ENCODE measurements at places on chromosomes 12 and 14.

DNA sequence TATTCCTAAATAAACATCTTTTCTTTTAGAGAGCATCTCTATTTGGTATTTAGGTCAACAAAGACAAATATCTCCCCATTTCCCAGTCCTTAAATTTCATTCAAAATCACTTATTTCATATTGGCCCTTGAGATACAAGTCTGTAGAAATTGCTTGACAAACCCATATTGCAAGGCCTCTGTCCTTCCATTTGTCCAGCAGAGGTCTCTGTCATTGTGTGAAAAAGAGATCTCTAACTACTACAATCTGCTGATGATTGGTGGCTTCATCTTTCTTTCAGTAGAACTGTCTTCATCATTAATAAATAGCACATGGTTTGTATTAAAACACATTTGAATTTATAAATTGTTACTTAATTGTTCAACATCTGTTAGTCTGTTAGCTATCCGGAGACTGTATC is 252.6 kb downstream of the ACSS3 start:
- DNase-seq = peak; percentile 25

DNA sequence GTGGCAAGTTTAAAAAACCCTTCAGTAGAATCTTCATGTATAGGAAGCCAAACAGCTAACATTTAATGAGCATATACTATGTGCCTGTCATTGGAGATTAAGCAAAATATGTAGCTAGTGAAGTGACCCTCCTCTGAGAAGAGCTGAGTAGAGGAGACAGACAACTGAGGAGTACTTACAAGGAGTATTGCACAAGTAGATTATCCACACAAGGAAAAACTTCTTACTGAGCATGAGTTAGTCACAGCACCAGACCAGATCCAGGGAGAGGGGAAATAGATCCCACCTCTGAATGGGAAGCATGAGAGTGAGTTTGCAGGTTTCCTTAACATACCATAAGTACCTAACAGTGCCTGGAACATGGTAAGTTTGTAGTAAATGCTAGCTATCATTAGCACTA is 33.0 kb downstream of the FRMD6 start:
- no peak for DNase-seq

- no peak for DNase-seq
These were observed 21.7 kb upstream of the KCNA5 start for GRCh38 chr12:5022025-5022424.

DNA sequence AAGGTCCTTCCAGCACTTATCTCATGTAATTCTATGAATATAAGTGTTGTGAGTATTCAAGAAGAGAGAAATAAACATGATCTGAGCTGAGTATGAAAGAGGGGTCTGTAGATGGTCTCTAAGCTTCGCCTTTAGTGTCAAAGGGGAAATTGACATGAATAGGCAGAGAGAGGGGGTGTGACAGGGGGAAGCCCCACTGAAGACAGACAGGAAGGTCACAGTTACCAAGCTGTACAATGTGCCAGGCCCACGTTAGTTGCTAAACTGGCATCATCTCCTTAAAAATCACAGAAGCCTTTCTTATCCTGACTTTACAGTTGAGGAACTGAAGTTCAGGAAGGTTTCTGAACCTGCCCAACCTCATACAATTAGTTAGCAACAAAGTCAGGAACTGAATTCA is 7.6 kb downstream of the ARHGEF40 start:
- DNase-seq = no peak

DNA sequence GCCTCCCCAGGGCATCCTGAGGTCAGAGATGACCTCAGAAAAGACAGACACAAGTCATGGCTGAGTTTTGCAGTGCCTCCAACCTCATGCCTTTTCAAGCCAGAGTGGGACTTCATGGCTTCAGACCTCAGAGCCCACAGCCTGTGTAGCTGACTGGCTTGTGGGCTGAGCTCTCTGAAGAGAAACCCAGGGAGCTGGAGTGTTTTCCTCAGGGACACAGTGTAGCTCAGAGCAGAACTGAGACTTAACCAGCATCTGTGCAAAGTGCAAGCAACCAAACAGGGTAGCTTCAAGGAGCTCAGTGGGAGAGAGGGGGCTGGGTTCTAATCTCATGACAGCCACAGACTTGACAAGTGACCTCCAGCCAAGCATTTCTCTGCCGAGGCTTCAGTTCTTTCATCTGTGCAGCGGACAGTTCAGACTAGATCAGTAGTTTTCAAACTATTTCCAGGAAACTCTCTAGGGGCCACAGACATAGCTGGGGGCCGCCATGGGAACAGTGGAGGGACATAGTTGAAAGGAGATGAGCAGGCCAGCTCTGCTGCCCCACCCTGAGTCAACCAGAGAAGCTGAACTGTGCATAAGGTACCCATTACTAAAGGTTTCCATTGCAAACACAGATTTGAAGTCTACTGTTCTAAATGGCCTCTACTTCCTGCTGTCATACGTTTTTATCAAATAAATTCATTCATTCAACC is 80.0 kb downstream of the LGMN start:
- no peak for DNase-seq

- no peak for DNase-seq
These were observed 8.0 kb upstream of the SSTR1 start for GRCh38 chr14:38199739-38200138.

DNA sequence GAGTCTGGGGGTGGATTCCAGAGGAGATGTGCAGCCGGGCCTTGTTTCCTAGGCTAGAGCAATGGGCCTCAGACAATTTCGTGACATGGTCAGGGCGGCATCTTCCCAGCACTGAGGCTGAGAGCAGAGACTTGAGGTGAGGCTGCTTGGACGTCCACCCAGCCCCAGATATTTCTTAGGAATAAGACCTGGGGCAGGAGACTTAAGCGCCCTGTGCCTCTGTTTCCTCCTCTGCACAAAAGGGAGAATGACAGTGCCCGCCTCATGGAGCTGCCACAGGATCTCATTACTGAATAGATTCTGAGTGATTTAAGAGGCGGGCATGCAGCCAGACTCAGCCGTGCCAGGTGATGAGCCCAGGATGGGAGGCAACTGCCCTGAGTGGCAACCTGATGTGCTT is 297.9 kb upstream of the SFSWAP start:
- no peak for DNase-seq

DNA sequence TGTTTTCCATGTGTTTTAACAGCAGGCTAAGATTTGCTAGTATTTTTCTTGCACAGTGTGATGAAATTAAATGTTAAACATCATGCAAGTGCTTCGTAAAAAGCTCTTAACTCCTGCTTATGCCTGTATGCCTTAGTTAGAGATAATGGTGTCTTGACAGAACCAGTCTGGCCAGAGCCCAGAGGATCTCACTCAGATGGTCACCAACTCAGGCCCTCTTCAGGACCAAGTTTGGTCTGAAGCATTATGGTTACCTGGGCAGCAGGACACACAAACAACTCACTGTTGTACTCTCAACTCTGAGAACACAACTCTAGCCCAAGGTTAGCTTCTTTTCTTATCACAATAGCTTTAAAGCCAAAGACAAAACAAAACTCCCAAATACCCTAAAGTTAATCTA is 115.4 kb downstream of the KIF21A start:
- no peak for DNase-seq

DNA sequence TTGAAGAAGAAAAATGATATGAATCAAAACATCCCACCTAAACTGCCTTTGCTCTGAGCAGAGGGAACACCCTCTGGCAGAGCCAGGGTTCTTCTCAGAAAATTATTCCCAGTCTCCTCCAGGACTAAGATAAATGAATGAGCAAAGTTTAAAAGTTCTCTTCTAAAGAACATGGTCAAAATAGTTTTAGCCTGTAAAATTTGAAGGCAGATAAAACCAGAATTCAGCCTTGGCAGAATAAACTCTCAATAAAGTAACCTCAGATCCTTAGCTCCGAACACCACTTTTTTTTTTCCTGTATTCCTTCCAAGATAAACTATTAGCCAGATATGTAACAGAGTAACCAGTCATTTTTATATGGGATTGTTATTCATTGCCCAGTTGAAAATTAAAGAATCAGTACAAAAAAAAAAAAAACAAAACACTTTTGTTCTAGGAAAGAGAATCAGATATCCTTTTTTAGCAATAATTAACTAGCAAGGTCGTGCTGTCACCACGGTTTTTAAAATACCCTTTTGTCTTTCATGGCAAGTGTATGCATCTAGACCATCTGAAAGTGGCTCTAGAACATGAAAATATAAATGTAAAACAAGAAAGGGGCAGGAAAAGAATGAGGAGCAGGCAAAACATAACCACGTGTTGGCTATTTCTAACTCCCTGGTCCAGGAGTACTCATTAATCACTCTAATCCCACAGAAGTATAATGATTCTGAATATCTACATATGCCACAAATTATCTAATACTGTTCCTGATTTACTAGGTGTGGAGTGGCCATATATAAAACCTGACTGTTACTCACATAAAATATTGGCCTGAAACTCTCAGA is 60.8 kb downstream of the CAPZA3 start:
- DNase-seq = no peak

- no peak for DNase-seq
These were observed 272.7 kb downstream of the CACNA1C start for GRCh38 chr12:2325519-2325918.

DNA sequence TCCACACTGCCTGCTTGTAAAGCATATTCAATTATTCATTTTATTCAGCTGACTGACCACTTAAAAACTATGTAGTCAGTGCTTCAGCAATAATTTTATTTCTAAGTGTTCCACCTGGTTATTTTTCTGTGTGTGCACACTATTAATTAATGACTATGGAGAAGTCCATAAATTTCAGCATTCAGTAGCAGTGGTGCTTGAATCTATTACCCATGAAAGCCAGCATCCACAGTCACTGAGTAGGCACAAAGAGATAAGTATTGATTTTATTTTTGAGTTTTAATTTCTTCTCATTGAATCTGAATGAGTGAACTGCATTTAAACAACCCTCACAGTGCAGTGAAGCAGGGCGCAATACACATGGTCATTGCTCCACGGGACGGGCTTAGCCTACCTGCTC is 643.1 kb downstream of the GALC start:
- DNase-seq = no peak

DNA sequence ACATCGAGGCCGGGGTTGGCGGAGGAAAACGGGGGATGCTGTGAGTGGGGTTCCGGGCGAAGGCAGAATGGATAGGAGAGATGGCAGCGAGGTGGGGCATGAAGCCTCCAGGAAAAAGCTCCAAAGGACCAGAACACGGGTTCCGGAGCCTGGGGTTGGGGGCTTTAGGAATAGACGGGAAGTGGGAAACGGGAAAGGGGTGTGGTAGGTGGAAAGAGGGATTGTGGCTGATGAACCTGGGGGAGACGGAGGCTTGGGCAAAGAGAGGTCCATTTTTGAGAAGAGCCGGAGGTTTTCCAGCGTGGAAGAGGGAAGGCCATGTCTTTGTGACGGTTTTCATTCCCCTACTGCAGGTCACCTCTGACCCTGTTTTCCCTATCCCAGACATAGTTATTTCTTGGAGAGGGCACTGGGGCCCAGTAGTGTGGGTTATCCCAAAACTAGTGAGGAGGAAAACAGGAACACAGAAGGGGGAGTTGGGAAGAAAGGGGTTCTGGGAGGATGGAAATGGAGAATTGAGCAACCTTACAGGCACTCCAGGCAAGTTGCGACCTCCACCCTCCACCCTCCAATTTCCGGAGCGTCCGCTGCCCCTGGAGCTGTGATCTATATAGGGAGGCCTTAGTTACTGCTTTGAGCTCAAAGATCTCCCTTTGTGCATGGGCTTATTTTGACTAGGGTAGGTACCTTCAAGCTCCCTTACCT is 1.1 kb downstream of the ATN1 start:
- no peak for DNase-seq

DNA sequence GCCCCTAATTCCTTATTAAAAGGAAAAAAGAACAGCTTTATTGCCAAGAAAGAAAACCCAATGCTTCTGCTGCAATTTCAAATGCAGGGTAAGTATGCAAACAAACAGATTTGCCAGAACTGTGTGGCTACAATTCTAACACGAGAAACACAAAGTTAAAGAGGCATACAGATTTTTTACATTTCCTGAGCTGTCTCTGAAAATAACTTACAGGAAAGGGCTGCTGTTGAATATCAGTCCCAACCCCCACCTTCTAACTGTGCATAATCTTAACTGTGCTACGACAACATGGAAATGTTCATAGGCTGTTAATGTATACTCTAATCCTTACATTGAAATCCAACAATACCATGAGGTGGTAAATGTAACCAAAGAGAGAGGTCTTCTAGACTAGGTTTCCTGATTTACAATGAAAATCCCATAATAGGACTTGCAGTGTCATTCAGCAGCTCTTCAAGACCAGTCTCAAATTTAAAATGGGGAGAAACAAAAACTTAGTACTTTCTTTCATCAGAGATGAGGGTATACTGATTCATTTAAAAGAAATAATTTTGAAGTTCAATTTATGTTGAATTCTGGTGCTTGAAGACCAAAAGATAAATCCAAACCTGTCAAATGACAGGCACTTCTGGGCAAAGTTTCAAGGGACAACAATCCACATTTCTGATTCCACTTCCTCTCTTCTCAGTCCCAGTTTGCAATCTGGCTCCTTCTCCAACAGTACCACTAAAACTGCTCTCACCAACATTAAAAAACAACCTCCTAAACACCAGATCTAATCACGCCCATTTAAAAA is 14.4 kb downstream of the FGD6 start:
- no peak for DNase-seq

DNA sequence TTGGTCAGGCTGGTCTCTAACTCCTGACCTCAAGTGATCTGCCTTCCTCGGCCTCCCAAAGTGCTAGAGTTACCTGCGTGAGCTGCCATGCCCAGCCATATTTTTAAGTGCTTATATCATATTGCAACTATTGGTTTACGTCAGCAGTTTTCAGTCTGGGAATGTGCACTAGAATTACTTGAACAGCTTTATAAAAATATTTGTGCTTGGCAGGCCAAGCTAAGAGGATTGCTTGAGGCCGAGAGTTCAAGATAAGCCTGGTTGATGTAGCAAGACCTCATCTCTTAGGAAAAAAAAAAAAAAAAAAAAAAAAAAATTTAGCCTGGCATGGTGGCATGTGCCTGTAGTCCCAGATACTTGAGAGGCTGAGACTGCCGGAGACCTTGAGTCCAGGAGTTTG is 17.1 kb downstream of the KIAA0586 start:
- no peak for DNase-seq

- peak; percentile 93 for DNase-seq
These were observed 9.8 kb upstream of the RIMKLB start for GRCh38 chr12:8687846-8688601.

DNA sequence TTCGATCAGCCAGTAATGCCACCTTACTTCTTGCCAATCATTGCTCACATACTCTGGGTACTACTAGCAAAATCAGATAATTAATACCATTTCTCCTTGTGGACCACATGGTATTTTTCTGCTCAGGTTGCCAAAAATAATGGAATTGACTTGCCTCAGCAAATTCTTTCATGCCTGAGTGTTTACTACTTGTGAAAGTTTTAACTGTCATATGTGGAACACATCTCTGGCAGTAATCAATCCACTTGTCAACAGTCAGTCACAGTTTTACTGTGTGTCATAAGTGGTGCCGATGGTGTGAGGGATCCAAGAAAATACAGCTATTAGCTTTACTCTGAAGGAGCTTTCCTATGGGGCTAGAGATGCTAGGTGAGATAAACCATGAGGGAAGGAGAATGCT is 55.3 kb upstream of the ATF1 start:
- no peak for DNase-seq

- no peak for DNase-seq
These were observed 48.2 kb upstream of the PNMA1 start for GRCh38 chr14:73762375-73762822.

All from SK-MEL-5 (cell line).